ENCODE measurements at places on chromosomes 11 and 22.

GRCh38 chr11:133659538-133660201, 127.4 kb upstream of the OPCML start:
- DNase-seq = no peak

- DNase-seq = no peak
Observed at GRCh38 chr11:27754035-27755017, 54.1 kb upstream of the BDNF start.

DNA sequence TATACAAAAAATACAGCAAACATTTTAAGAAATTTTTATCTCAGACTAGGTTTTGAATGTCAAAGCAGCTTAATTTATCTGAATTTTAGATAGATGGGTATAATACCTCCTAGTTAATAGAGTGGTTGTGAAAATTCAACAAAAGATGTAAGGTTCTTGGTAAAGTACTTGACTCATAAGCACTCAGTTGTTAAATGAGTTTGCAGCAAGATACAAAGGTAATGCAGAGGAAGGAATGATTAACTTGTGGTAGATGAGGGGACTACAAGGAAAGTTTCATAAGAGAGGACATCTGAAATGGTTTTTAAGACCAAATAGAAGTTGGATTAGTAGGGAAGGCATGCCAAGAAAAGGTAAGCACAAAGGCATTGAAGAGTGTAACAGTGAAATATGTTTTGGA, 37.4 kb downstream of the PPME1 start:
- DNase-seq = no peak

DNA sequence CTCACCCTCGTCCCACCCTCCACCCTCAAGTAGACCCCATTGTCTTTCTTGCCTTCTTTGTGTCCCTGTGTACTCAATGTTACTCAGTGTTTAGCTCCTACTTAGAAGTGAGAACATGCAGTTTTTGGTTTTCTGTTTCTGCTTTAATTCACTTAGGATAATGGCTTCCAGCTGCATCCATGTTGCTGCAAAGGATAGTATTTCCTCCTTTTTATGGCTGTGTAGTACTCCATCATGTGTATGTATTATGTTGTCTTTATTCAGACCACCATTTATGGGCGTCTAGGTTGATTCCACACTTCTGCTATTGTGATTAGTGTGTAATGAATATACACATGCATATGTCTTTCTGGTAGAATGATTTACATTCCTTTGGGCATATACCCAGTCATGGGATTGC, 73.6 kb downstream of the SIK2 start:
- no peak for DNase-seq

- DNase-seq = no peak
Observed at GRCh38 chr11:79071190-79071589, 369.6 kb downstream of the TENM4 start.

- DNase-seq = no peak
Observed at GRCh38 chr11:82680252-82680651, 53.4 kb downstream of the FAM181B start.

DNA sequence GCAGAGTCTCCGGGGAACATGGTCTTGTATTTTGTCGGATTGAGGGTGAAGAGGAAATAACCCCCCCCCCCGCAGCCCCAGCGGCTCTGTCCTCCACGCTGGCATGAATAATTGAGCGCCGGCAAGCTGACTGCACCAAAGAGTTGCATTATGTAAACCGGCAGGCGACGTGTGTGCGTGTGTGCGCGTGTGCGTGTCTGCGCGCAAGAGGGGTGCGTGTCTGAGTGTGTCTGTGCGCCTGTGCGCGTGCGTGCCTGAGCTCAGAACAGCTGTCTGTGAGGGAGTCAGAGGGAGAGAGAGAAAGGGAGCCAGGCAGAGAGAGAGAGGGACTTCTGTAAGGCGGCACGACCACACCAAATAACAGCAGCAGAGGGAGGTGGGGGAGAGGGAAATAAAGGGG, 94.4 kb downstream of the SCN3B start:
- DNase-seq = no peak

GRCh38 chr11:12678092-12678491, 3.9 kb downstream of the TEAD1 start:
- no peak for DNase-seq

GRCh38 chr22:38069372-38070249, 12.4 kb downstream of the PICK1 start:
- no peak for DNase-seq

DNA sequence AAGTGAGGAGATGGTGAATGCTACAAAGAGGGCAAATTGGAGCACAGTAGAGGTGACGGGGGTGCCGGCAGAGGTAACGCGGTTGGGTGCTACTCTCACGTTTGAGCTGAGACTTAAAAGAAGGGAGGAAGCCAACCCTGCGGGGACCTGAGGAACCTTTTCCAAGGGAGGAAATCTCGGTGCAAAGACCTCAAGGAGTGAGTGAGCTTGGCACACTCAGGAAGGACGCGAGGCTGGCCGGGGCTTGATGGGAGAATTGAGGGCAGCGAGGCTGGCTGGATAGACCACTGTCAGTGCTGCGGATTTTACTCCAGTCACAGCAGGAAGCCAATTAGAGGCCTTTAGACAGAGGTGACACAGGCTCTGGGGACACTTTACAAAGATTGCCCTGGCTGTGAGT, 25.0 kb downstream of the TSKU start:
- DNase-seq = no peak

- DNase-seq = no peak
Observed at GRCh38 chr11:60511393-60511792, 3.8 kb upstream of the MS4A13 start.

GRCh38 chr11:111448831-111449557, 63.2 kb downstream of the BTG4 start:
- DNase-seq = no peak

DNA sequence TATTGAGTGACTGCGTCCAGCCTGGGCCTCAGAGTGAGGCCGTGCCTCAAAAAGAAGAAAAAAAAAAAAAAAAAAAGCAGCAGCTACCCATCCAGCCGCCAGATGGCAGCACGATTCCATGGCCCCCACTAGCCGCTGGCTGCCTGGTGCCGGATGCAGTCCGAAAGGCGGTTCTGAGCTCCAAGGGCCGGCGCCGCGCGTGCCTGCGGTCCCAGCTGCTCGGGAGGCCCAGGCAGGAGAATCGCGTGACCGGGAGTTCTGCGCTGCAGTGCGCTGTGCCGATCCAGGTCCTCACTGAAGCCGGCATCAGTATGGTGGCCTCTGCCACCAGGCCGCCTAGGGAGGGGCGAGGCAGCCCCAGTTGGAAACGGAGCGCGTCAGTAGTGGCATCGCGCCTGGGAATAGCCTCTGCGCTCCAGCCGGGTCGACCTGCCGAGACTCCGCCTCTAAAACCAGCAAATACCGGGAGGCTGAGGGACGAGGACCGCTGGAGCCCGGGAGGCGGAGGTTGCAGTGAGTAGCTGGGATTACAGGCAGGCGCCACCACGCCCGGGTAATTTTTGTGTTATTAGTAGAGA, 19.3 kb downstream of the SCARF2 start:
- DNase-seq = peak; percentile 63

DNA sequence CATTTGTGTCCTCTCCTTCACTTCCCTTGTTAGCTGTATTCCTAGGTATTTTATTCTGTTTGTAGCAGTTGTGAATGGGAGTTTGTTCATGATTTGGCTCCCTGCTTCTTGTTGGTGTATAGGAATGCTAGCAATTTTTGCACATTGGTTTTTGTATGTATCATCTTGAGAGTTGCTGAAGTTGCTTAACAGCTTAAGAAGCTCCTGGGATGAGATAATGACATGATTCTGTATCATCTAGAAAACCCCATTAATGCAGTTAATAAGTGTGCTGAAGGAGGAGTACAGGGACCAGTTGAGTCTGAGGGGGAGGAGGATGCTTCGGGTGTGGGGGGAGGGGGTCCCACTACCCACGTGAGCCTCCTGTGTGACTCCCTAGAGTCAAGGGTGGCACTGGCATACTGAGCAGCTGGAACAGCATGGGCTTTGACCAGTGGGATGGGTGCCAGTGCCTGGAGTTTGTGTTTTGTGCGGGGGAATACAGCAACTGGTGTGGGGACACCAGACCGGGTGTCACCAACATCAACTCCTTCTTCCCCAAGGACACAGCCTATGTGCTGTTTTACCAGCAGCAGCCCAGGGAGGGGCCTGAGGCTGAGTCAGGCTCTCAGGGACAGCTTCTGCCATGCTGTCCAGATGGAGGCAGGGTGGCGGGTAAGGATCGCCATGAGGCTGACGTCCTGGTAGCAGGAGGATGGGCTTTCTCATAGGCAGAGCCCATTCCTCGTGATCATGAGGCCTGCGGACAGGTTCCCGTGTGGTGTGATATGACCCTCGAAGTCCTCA, 24.1 kb downstream of the USP35 start:
- DNase-seq = no peak

DNA sequence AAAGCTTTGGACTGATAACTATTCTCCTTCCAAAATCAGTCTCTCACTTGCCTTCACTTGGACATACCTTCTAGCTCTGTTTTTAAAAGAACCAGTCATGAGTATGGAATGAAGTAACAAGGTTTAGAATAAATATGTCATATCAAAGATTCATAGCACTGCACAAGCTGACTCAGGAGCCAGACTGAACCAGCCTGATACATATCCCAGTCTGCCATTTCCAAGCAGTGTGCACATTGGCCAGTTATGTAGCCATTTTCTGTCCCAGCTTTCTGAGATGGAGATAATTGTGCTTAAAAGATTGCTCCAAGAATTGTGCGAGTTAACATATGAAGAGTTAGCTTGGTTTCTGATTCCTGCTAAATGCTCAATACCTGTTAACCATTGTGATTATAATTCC, 311.3 kb downstream of the C11orf87 start:
- no peak for DNase-seq

GRCh38 chr22:30930228-30930627, 38.3 kb downstream of the MORC2 start:
- no peak for DNase-seq

- DNase-seq = no peak
Observed at GRCh38 chr11:98561877-98562395, 458.8 kb upstream of the CNTN5 start.

DNA sequence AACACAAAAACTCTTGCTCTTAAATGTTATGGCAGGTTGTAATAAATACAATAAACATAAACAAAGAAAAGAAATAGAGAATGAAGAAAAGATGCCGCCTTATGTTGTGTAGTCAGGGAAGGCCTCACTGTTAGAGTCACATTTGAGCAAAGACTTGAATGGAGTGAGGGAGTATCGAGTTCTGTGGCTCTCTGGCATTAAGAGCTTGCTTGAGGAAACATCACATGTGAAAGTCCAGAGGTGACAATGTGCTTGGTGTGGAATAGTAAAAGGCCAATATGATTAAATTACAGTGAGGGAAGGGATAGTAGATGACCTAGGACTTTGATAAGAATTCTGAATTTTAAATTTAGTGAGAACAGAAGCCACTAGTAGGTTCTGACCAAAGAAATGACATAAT, 139.4 kb downstream of the ATG16L2 start:
- DNase-seq = no peak

GRCh38 chr22:37174964-37175363, 13.1 kb downstream of the C1QTNF6 start:
- DNase-seq = no peak
